ENCODE measurements at places on chromosomes 5 and 9.

DNA sequence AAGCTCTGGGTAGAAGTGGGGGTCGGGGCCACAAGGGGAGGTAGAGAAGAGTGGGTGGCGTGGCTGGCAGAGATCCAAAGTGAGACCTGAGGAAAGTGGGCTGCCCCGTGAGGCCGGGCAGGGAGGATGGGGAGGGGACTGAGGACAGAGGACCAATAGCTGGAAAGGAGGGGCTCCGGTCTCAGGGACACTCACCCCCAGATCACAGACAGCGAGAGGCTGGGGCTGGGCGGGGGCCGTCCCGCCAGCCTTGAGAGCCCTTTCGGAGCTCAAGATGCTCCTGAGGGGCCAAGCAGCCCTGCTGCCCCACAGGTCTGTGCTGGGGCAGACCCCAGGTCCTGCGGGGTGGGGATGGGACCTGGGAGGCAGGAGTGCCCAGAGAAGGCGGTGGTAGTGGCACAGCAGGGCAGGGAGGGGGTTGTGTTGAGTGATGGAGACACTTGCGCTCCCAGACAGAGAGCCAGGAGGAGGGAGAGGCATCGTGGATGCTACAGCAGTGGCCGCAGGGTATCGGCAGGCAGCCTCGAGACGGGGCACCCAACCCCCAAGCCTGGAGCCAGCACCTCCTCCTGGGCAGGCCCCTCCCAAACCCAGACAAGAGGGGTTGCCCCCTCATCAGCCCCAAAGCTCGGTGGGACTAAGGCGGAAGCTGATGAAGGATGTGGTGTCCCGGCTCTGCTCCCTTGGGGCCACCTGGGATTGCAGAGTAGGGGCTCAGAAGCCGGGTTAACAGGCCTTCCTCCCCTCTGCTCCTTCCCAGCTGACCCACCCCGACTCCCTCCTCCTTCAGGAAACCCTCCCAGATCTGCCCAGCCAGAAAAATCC lies 3.4 kb downstream of the SARDH start:
- no peak overlapping the region for H3K27ac ChIP-seq
- no peaks in the 10 kb centered on the region for H3K27me3 ChIP-seq

GRCh38 chr9:128902351-128903078 lies 18.3 kb upstream of the PHYHD1 start:
- H3K4me3 ChIP-seq = no peak overlapping the region
- DNase-seq = no peak
- no peak overlapping the region for H3K27ac ChIP-seq
- H3K36me3 ChIP-seq = peaks cover 24% of the 10 kb centered on the region

DNA sequence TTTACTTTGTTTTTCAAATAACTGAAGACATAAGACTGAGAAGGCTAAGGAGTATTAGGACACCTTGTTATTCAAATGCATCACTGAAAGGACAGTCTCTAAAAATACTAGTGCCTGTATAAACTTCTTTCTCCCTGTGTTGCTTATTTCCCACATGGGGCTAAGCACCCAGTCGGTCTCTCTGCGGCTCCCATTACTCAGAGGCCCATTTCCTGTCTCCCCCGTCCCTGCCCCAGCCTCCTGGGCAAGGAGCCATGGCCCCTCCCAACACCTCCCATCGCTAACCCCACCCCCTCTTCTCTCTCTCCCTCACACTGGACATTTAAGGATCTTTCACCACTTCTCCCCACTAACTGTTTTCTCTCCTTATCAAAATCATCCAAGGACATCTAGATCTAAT lies 81.9 kb downstream of the EBF1 start:
- no peaks in the 10 kb centered on the region for H3K36me3 ChIP-seq
- H3K27ac ChIP-seq = no peak overlapping the region
- H3K4me1 ChIP-seq = no peaks in the 10 kb centered on the region
- no peak overlapping the region for H3K4me3 ChIP-seq
- peaks cover 8% of the 10 kb centered on the region for H3K27me3 ChIP-seq

DNA sequence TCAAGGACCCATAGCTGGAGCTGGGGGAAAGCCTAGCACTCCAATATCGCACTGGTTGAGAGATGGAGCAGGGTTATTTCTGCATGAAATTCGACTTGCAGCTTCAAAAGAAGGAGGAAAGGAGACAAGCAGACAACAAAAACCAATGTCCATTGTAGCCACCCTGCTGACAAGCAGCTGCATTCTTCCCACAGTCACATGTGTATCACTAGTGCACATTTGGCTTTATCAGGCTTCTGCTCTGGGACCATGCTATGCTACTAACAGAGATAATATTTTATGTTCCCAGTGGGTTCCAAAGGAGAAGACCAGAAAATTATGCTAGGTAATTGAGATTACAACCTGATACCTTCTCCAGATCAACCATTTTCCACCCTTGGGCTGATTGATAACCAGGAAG lies 59.7 kb downstream of the MFAP3 start:
- H3K4me3 ChIP-seq = no peak overlapping the region
- no peaks in the 10 kb centered on the region for H3K36me3 ChIP-seq
- H3K27ac ChIP-seq = no peak overlapping the region
- no peaks in the 10 kb centered on the region for H3K27me3 ChIP-seq
- no peak for DNase-seq
- no peaks in the 10 kb centered on the region for H3K4me1 ChIP-seq
